ENCODE measurements at places on chromosomes 3 and 15. TPM values are rescaled to one million over a fixed set of nuclear protein-coding genes. Genes with fewer than 3 reads are reported as not detected.

DNA sequence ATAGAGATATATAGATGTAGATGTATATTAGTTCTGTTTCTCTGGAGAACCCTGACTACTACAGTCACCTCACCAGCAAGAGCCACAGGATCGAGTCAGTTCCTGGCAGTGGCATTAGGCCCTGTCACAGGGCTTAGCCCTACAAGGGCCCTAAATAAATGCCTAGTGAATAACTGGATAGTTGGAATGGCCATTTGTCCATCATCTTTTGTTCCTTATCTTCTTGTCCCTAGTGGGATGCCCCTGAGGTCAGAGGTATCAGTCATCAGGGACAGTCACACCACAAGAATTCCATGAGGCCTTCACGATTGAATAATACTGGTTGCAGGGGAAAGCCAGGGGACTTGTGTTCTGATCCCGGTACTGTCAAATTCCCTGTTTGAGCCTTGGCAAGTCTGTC, 204.9 kb upstream of the PPP2R3A start:
- no peak for DNase-seq

DNA sequence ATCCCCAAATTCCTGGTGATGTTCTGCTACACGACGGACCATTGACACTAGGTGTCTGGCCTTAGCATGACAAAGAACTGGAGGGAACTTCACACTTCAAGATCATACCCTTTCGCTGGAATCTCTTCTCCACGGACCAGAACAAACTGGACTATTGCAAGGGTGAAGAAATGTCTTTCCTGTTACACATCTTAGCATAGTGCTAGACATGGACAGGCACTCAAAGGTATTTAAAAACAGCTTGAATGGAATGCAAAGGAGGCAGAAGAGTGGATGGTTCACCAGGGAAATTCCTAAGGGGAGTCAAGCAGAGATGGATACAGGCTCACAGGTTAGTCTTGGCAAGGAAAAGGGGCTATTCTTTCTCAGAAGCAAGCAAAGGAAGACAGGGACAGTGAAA, 33.5 kb upstream of the PDZRN3 start:
- no peak for DNase-seq

The MUC4 gene
- 0.09 TPM for total RNA-seq

DNA sequence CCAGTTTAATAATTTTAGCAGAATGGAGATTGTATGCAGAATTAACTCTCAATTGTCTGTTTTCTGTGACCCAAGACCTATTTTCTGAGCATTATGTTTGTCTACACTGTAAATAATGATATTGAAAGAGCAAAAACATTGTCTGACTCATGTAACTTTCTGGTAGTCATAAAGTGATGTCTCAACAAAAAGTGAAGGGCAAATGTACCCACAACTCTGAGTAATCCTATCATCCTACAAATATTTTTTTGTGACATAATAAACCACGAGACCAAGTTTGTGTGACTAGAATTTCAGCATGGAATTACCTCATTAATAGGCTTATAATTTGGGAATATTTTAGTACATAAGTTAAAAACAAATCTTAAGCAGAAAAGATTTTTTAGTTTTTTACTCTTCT, 15.4 kb upstream of the ABHD10 start:
- DNase-seq, result no peak

The SORD gene
- total RNA-seq, result 7.2 TPM

The FANCD2 gene
- total RNA-seq, result 3.3 TPM

- DNase-seq, result peak; percentile 7
These were observed 21.7 kb downstream of the SEMA3G start for GRCh38 chr3:52423173-52423572.

DNA sequence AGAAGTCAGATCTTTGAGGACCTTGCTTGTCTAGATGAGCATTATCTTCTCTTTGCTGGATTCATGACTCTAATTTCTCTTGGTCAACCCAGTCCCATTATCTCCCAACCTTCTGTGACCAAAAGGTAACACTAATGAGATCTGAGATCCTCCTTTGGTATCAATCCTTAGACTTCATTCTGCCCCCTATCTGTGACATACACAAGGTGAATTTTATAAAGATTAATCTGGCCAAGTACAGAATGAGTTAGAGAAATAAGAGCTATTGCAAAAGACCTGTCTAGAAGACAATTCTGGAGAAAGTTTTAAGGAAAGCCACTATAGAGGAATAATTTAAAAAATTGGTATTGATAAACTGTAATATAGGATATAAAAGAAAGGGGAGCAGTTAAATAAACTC, 113.8 kb upstream of the KCNMB2 start:
- no peak for DNase-seq

- DNase-seq, result no peak
These were observed 205.7 kb upstream of the EIF1B start for GRCh38 chr3:40103829-40104228.

- DNase-seq, result no peak
These were observed 59.8 kb upstream of the THSD4 start for GRCh38 chr15:71055461-71055860.

The ARGFX gene
- total RNA-seq, result not detected

- DNase-seq, result no peak
These were observed 12.0 kb upstream of the PAQR9 start for GRCh38 chr3:142975316-142975995.

The FOXB1 gene
- not detected for total RNA-seq

- no peak for DNase-seq
These were observed 401.4 kb downstream of the ROBO1 start for GRCh38 chr3:79366414-79366813.

GRCh38 chr3:109903100-109903499, 565.8 kb upstream of the DPPA4 start:
- DNase-seq, result no peak

- no peak for DNase-seq
These were observed 157.3 kb upstream of the CGNL1 start for GRCh38 chr15:57218826-57219576.

GRCh38 chr15:66704803-66705153, 2.7 kb downstream of the SMAD6 start:
- no peak for DNase-seq

GRCh38 chr15:65377105-65377975, 462 bp downstream of the IGDCC3 start:
- no peak for DNase-seq

GRCh38 chr15:39961051-39961450, 27.1 kb downstream of the EIF2AK4 start:
- DNase-seq, result no peak

The PLAAT1 gene
- not detected for total RNA-seq

DNA sequence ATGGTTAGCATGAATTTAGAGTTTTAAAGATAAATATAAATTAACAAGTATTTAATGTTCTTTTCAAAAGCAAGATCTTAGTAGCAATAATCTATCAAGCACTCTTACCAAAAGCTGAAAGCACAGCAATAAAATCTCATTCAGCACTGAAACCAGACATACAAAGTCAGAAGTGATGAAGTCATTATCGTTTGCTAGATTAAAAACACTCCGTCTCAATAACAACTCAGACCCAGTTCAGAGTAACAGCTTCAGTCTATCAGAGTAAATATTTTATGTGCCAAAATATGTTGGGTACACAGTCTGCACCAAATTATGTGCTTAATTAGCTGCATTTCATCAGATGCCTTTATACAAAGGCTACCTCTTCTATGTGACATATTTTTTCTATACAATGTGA, 41.6 kb downstream of the CPA3 start:
- DNase-seq, result no peak

The CIAO2A gene
- total RNA-seq, result 40.4 TPM

The KNG1 gene
- total RNA-seq, result 0.09 TPM

The SPATA12 gene
- not detected for total RNA-seq

- DNase-seq, result no peak
These were observed 67.1 kb downstream of the ARMC8 start for GRCh38 chr3:138254216-138254615.

The EBLN2 gene
- 11.2 TPM for total RNA-seq

DNA sequence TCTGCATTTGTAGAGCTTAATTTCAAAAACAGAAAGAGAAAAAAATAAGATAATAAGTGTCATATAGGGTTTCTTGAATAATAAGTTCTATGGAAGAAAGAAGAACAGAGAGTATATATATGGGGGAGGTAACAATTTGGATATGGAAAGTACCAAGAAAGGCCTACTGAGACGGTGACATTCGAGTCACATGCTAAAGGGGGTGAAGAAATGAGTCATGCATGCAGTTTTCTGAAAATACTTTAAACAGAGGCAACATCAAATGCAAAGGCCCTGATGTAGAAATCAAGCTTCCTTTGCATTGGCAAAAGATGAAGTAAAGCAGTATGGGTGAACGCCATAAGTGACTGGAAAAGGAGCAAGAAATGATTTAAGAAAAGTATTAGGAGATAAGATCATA, 371.6 kb upstream of the ZNF385D start:
- no peak for DNase-seq

- no peak for DNase-seq
These were observed 164.5 kb downstream of the RORA start for GRCh38 chr15:61064651-61065050.

DNA sequence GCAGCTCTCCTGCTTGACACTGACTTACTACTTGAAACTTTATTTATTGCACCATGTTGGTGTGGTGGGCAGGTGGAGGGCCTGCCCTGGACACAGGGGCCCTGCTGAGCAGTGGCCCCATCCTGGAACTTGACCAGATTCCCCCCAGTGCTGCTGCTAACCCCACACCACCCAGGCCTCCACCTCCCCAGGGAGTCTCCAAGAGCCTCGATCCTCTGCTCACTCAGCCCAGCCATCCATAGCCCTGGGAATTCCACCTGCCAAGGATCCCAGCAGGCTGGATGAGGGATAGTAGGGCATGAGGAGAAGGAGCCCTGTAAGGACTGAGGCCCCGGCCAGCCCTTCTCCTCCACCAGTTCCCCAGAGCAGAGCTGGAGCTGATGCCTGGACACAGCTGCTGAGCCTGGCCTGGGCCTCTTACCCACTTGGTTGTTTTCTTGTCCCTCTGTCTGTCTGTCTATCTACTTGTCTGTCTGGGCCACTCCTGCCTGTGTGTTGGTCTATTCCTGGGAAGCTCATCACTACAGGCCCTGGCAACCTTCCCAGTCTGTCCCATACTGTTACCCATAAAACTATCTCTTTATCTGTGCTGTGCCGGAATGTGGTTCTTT, 2.8 kb downstream of the CHAC1 start:
- no peak for DNase-seq

GRCh38 chr15:67025719-67026609, 39.4 kb upstream of the SMAD3 start:
- DNase-seq, result no peak

- DNase-seq, result no peak
These were observed 478.0 kb downstream of the GABRG3 start for GRCh38 chr15:27448986-27449385.

- no peak for DNase-seq
These were observed 33.7 kb downstream of the CGGBP1 start for GRCh38 chr3:88025001-88025552.

DNA sequence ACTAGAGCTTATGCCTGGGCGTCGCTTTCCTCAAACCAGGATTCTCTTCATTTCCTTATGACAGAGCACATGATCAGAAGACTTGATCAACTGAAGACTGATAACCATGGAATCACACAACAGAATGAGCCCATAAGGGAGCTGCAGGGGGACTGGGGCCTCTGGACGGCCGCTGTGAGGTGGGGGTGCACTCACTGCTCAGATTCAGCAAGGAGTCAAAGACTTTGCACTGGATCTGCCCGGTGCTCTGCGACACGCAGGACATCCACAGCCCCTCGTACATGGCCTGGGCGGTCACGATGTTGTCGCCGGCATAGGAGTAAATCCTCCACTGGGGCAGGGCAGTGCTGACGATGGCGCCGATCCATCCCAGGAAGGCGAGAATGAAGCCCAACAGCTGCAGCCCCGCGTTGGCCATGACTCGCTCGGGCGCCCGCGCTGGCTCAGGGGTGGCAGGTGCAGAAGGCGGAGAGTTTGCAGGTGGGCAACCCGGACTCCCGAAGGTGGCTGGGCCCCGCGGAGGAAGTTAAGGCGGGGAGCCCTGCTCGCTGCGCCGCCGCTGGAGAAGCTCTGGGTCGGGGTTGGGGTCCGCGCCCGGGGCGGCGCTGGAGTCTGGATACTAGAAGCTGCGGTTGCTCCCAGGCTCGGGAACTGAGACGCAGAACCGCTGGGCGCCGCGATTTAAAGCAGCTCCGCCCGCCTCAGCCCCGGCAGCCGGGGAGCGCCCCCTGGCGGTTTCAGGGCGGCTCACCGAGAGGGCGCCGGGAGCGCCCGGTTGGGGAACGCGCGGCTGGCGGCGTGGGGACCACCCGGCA, at the start of gene CLDN1:
CLDN1 (minus strand) TSS at position 658 of the 815 bp plus-strand sequence; CDS start at position 418, 240 bp downstream.
- DNase-seq, result peak; percentile 64

- DNase-seq, result no peak
These were observed 60.6 kb upstream of the XCR1 start for GRCh38 chr3:46087871-46088270.

DNA sequence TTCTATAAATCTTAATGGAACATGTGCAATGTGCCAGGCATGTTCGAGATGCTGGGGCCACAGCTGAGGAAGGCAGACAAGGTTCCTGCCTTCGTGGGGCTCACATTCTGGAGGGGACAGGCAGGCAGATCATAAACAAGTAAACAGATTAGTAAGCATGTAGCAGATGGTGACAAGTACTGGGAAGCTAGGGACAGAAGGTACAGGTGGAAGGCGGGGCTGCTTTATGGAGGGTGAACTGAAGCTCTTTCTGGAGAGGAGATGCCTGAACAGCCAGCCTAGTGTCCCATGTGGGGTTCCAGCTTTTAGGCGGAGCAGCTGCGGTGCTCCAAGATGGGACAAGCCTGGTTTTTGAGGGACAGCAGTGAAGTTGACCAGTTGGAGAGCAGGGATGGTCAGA, 74.7 kb upstream of the SNRK start:
- DNase-seq, result no peak

DNA sequence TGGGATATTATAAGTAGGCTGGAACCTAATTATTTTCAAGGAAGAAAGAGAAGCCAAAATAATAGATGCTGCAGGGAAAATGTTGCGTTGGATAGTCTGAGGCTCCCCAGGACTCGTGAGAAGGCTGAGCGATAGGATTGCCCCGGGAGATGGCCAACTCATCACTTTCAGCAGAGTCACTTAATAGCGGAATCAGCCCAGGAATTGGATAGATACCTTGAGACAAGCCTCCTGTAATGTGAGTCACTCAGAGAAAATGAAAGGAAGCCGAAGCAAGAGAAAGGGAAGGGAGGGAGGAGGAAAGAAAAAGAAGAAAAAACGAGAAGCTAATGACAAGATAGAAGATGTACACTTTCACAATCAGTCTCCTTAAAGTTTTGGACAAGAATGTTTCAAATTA, 94.3 kb downstream of the SQOR start:
- no peak for DNase-seq

- no peak for DNase-seq
These were observed 9.7 kb upstream of the FBLN2 start for GRCh38 chr3:13539292-13539638.

- no peak for DNase-seq
These were observed 32.7 kb upstream of the ZFAND6 start for GRCh38 chr15:80026754-80027153.

DNA sequence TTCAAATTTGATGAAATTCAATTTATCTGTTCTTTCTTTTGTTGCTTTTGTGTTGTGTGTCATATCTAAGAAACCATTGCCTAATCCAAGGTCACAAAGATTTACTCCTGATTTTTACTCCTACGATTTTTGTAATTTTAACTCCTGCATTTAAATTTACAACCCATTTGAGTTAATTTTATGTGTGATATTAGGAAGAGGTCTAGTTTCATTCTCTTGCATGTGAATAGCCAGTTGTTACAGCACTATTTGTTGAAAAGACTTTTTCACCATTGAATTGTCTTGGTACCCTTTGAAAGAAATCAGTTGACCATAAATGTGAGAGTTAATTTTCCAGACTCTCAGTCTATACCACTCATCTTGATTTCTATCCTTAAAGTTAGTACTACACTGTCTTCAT, 23.9 kb downstream of the CRTAP start:
- no peak for DNase-seq

GRCh38 chr3:99842826-99843589, 25.3 kb downstream of the CMSS1 start:
- DNase-seq, result no peak

All from omental fat pad (tissue), 4 donors.